ENCODE measurements at places on chromosomes 11 and 22.

DNA sequence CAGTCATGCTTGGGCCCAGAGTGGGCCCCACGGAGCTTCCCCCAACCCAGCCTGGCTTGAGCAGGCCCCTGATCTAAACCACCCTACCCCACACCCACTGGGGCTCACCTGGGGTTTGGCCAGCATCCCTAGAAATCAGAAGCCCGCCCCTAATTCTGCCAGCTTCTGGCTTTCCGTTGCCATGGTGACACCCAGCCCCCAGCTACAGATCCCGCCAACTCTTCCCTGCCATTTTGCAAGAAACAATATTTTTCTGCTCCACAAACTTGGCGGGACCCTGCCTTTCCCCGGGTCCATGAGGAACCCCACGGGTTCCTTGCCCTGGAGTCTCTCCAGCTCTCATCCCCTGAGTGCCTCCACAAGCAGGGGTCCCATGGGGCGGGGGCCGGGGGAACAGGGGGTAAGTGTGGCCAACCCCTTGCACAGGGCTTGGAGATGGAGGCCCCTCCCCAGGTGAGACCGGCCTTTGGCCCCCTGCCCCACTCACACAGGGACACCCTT lies 90.0 kb downstream of the CDKN1C start:
- no peak for DNase-seq

- no peak for DNase-seq
Measured at GRCh38 chr11:14566331-14567063, 46.3 kb upstream of the PSMA1 start.

GRCh38 chr11:12889243-12889642 lies 119.9 kb upstream of the RASSF10 start:
- no peak for DNase-seq

GRCh38 chr11:2812371-2812991 lies 73.1 kb downstream of the CDKN1C start:
- DNase-seq, result no peak

- no peak for DNase-seq
Measured at GRCh38 chr11:10993640-10994039, 135.8 kb upstream of the ZBED5 start.

DNA sequence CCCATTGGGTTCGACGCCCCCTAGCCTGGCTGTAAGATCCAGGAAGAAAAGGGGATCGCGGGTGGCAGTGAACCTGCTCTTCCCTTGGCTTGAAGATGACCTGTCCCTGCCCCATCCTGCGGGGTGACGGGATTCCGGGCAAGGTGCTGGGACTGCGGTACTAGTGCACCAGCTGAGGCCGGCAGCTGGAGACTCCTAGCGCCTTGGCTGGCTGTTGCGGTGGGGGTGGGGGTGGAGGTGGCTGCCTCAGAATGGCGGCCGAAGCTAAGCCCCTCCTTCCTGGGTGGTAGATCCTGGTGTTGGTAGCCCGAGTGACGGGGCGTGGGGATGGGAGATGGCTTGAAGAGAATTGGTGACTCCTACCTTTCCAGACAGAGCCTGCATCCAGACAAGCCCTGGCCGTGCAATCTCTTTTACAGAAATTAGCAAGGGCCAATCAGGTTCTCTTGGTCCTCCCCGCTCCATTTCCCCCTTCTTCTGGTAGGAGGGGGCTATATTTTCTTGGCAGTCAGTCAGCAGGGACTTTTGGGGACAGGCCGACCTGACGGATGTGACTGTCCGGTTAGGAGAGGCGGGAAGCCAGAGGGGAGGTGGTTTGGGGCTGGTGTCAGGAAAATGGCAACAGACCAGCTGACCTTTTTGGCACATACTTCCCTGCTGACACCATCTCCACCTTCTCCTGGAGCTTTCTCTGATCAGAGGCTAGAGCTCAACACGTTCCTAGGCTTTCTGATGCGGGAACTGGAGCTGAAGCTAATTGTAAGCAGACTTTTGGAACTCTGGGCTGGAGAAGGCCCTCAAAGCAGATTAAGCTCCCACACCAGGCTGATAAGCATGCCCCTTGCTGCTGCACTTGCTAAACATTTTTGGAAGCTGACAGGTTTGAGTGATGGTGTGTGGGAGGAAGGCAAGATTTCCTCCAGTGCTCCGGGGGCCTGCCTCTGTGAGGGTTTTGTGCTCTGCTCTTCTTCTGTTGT lies 2.0 kb downstream of the NAV2 start:
- no peak for DNase-seq

GRCh38 chr11:68865241-68865640 lies 23.5 kb upstream of the CPT1A start:
- DNase-seq, result no peak

GRCh38 chr11:91470656-91471055 lies 754.0 kb upstream of the FAT3 start:
- DNase-seq, result no peak

- no peak for DNase-seq
Measured at GRCh38 chr11:67539550-67539949, 16.3 kb upstream of the CABP2 start.

GRCh38 chr11:90738799-90739198 lies 516.0 kb upstream of the CHORDC1 start:
- no peak for DNase-seq

DNA sequence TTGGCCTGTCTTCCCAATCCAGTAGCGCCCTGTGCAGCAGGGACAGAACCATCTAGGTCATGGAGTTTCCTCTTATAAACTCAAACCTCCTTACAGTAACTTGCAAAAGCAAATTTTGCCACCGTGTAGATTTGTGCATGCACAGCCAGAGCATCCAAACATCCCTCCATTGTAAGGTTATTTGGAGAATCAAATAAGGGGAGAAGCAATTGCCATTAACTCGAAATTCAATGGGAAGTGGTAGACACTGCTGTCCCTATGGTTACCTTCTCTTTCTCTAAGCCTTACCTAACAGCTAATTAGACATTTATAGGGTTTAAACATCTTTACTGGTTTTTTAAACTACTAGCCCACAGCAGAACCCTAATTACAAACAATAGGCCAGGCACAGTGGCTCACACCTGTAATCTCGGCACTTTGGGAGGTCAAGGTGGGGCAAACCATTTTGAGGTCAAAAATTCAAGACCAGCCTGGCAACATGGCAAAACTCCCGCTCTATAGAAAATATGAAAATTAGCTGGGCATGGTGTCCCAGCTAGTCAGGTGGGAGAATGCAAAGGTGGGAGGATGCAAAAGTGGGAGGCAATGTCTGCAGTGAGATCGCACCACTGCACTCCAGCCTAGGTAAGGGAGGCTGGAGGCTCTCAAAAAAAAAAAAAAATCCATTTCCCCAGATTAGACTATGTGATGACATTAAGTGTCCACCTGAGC lies 6.6 kb downstream of the HSPA8 start:
- no peak for DNase-seq

DNA sequence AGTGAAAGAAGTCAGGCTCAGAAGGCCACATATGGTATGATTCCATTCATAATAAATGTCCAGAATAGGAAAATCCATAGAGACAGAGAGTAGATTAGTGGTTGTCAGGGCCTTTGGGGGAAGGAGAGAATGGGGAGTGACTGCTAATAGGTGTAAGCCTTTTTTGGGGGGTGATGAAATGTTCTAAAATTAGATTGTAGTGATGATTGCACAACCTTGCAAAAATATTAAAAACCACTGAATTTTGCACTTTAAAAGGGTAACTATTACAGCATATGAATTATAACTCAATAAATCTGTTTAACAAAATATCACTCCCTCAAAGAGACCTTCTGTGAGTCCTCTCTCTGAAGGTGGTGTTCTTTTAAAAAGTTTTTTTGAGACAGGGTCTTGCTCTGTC lies 72.3 kb upstream of the GRK3 start:
- no peak for DNase-seq

Measured in CD4-positive, alpha-beta T cell treated with Interleukin-4 for 4 hours (primary cell).